HAP-1 (cell line): ENCODE measurements at places on chromosomes 3 and 15.

DNA sequence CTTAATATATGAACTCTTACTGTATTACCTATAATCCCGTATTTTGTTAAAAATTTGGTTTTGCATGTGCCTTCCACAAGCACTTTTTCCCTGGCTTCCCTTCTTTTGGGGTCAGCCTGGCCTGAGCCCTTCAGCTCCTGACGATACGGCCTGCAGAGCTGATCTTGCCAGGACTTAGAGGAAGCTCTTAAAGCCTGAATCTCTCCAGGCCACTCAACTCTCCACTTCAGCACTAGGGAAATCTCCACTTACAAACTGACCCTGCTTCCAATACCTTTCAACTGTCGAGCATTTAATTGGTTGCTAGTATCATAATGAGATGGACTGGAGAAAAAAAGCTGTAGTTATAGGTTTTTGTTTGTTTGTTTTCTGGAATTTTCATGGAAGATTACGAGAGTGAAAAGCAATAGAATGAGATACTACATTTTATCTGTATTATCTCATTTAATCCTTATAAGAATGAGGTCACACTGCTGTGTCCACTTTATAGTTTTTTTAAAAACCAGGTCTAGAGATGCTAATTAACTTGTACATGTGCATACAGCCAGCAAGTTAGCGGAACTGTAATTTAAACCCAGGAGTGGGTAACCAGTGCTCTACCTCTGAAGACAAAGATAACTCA lies 54.8 kb downstream of the ZBTB38 start:
- no peak for DNase-seq

- no peak for DNase-seq
Observed at GRCh38 chr3:169970847-169971246, 4.2 kb downstream of the SEC62 start.

DNA sequence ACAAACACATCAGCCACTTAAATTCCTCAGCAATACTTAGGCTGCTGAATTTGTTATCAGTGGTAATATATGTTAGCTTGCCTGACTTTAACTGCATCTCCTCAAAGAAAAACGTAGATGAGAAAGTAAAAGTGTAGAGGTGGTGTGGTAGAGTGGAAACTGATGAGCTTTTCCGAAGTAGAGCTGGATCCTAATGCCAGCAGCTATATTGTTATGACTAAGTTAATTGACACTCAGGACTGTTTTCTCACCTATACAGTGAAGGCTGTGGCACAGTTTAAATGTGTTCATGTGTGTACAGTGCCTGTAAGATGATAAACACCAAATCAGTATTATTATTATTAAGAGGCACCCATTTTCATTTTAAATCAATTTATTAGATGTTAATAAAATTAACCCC lies 174.9 kb downstream of the TNIK start:
- DNase-seq, result no peak

DNA sequence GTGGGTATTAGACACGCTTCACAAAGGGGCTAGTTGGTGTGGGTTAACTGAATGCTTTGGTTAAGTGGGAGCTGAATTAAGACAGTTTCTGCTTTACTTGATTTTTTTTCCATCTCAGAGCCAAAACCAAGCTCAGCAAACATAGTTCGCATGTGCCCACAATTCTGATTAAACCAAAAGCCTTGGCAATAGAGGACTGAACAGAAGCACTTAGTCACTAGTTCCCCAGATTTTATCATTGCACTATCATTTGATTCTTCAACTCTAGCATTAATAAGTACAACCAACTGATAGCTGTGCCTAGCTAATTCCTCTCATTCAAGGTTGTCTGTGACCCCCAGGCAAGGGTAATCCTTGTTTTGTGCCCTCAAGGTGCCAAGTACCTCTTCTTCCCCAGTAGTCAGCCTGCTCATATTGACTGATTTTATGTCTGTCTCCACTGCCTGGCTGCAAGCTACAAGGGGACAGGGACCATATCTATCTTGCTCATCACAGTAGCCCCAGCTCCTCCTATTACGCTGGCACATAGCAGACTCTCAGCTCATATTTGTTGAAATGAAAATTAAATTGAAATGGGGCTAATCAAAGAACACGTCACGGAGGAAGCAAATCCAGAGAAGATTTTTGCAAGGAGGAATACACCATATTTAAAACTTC lies 9.9 kb upstream of the ARHGEF3 start:
- no peak for DNase-seq

DNA sequence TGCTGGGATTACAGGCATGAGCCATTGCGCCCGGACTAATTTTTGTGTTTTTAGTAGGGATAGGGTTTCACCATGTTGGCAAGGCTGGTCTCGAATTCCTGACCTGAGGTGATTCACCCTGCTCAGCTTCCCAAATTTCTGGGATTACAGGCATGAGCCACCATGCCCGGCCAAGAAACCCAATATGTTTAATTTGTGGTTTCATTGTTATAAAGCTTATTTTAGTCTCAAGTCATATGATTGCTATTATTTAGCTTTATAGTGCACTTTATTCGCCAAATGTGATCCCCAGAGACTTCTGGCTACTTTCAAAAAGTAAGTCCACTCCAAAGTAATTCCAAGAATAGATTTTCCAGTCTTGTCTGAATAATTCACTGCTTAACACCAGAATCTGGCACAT lies 19.3 kb upstream of the SLC4A7 start:
- DNase-seq, result no peak

DNA sequence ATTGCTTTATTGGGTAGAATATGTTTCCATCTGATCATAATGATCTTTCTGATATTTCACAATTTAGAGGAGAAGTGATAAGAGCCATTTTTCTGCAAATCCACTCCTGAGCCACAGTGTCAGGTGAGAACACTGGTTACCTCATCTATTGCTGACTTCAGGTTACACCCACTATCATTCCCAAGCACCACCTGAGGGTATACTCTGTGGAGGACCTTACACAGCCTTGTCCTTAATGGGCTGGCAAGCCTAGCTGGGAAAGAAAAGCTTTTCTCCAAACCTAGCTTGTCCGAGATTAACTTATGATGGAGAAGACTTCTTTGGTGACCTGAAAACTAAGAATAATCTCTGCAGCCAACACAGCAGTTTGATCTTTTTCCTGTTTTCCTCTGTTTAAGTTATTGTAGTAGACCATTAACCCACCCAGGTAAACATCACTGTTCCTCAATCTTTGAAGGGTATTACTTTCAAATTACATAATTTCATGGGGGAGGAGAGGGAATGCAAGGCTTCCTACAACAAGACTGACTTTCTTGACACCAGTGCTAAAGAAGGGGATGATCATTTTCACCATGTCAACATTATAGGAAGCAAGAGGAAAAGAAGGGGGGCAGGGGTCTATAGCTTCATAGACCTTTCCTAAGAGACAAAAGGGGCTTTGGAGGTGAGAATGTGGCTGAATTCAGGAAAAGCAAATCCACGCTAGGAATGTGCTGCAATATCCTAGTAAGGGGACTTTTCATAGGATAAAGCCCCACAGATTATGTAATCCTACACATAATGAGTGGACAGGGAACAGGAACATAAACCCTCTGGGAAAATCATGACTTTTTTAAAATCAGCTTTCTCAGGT lies 1.7 kb downstream of the NCEH1 start:
- DNase-seq, result no peak

GRCh38 chr3:167148136-167148535 lies 232.0 kb downstream of the ZBBX start:
- no peak for DNase-seq

DNA sequence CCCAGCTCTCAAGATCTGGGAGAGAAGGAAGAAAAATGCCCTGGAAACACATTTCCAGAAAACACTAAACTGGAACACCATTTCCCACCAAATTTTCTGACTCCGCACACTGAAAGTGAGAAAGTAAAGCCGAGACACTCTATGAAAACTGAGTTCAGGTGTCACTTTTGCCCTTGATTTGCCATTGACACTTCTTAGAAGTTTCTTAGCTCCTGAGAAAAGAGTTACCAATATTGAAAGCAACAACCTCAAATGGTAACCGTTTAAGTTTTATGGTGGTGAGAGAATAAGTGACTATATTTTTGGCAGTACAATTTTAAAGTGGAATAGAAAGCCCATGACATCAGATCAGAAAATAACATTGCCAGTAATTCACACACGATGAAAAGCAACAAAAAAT lies 39.0 kb downstream of the CD86 start:
- no peak for DNase-seq

DNA sequence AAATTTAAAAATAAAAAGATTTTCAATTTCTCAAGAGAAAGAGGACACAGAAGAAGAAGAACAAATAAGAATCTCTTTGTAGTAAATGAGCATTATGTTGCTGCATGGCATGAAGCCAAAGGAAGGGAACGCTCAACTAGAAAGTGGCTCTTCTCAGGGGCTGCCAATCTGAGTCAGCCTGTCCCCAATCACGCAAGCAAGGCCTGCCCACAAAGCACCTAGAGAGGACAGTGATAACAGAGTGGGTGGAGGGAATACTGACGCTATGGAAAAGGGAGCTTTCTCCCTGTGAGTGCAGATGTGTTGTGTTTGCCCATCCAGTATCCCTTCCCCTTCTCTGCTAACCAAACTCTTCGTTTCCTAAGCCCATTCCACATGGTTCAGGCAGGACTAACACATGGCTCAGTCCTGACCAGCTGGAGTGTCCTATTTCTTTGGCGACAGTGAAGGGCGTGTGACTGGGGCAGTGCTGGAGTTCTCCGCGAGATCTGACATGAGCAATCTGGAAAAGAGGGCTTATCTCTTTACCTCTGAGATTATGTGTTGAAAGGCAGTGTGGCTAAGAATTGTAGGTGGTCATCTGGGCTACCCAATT lies 14.2 kb downstream of the FBN1 start:
- no peak for DNase-seq

- DNase-seq, result peak; percentile 76
Observed at GRCh38 chr3:48273594-48274211, 32.8 kb downstream of the ZNF589 start.

GRCh38 chr3:38614091-38614490 lies 35.4 kb downstream of the SCN5A start:
- DNase-seq, result no peak
